ENCODE measurements at places on chromosomes 4 and X.

GRCh38 chr4:164551713-164552040 is 202.3 kb upstream of the SMIM31 start:
- no peak for DNase-seq

DNA sequence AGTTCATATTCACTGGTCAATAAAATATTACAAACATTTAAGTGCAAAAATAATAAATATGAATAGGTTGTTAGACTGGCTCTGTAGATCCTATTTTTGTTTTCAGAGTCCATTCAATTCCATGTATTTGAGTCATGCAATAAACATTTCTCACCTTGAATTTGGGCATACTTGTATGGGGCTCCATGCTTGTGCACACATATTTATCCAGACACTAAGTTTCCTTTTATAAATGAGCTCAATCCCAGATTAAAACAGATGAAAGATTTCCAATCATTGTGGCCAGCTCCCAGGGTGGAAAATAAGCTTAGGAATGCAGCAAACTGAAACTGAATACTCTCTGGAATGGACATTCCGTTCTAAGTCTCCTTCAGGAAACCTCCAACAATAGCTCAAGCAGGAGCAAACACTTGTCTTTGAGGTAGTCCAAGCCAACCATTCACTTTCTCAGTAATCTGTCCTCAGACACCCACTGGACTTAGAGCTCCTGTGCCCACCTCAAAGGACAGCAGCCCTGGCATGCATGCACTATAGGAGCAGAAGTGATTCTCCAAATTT is 16.4 kb downstream of the DMD start:
- no peak for DNase-seq

DNA sequence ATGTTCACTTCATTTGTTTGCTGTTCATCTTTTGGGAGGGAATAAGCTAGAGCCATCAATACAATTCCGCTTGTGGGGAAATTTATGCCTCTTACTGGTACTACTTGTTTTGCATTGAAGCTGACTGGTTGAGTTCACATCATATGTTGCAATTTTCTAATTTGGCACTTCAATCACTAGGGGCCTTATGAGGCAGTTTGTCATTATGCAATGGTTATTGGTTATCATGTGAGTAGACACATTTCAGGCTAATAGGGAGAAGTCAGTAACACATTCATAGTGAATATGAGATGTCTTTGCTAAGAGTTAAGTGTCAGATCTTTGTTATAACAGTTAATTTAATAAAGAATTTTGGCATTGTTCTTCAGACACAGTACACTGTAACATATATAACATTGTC is 5.0 kb downstream of the RPL36A start:
- no peak for DNase-seq

GRCh38 chr4:1515763-1516162 is 109.5 kb upstream of the NKX1-1 start:
- DNase-seq = no peak

DNA sequence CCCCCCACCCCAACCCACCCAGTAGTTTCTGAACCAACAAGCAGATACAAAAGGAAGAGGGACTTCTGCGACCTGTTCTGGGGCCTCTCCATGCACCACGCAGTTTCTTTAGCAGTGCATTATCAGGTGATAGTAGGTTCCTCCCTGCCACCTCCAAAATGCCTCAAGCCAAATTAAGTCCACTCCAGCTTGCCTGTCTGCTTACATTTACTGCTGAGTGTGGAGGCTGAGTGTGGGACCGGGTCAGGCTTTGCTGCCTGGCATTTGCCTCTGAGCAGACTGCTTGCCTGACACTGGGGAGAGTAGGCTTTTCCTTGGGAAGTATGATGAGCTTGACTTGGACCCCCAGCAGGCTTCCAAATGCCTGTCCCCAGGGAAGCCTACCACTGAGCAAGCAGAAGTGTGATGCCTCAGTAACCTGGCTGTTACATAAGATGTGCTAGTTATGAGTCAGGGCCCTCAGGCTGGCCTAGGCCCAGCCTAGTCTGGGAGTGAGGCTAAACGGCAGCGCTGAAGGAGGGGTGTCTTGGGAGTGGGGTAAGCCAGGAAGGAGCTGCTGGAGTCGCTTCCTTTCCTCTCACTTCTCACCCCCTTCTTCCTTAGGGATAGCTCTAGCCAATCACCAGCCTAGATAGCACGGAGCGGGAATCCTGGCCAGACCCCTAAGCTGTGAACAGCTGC is 9.0 kb downstream of the TSC22D3 start:
- no peak for DNase-seq

GRCh38 chrX:113986427-113986826 is 597.5 kb upstream of the HTR2C start:
- no peak for DNase-seq

DNA sequence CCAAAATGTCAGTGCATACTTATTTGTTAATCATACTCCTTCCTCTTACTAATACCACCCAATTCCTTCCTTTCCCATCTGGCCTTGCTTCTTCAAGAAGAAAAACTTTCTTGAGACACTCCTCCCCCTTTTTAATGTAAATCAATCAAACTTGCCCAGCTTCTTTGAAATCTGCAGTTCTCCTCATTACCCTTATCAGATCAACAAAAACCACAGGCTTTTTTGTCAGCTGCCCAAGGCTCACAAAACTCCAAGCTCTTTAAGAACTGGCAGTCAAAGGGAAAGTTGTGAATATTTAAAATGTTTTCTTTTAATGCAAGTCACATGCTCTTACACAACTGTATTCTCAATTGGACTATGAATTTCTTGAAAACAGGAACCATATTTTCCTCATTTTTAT is 11.3 kb upstream of the MYOZ2 start:
- no peak for DNase-seq

DNA sequence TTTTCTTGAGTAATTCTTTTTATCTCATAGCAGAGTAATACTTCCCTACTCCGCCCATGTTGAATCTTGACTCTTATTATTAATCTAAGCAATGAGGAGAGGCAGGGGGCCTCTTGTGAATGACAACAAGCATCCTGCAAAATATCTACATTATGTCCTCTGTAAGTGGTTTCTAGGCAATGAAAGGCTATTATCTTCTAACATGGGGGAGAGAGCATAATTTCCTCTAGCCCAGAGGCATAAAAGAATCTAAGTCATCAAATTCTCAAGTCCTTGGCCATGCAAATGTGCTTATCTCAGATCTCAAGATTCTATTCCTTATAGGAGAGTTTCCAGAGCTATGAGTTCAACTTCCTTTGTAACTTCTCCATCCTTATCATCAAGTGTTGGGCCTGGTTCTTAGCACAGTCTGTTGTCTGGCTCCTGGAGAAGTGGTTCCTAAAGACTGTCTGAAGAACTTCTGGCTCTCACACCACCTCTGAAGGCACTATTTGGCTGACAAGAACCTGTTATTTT is 423.1 kb upstream of the INTU start:
- no peak for DNase-seq

- no peak for DNase-seq
Observed at GRCh38 chr4:120839334-120839973, 83.1 kb downstream of the PRDM5 start.
